Lung (tissue), 17 donors: ENCODE measurements at places on chromosomes 3 and 15. TPM values are rescaled to one million over a fixed set of nuclear protein-coding genes. Genes with fewer than 3 reads are reported as not detected.

GRCh38 chr3:127538569-127538968, 52.0 kb downstream of the TPRA1 start:
- no peak overlapping the region for H3K27ac ChIP-seq
- H3K4me3 ChIP-seq: no peak overlapping the region
- H3K4me1 ChIP-seq: no peaks in the 10 kb centered on the region
- no peaks in the 10 kb centered on the region for H3K36me3 ChIP-seq
- DNase-seq: no peak

DNA sequence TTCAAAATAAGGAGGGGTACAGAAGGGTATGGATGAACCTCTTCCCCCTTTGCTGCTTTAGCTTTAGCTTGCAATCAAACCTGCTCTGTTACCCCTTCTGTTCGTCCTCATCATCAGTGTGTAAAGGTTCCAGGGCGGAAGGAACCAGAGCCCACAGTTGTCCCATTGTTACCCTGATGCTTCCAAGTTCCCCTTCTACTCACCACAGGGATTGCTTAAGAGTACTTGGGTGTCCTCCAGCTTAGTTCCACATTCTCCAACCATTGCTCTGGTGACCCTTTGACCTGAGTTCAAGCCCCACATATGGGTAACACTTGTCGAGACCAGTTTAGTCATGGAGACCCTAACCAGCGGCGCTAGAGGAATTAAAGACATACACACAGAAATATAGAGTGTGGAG, 1080.1 kb upstream of the ALCAM start:
- no peaks in the 10 kb centered on the region for H3K4me1 ChIP-seq
- no peak for DNase-seq
- no peak overlapping the region for H3K4me3 ChIP-seq
- H3K27me3 ChIP-seq: no peaks in the 10 kb centered on the region

DNA sequence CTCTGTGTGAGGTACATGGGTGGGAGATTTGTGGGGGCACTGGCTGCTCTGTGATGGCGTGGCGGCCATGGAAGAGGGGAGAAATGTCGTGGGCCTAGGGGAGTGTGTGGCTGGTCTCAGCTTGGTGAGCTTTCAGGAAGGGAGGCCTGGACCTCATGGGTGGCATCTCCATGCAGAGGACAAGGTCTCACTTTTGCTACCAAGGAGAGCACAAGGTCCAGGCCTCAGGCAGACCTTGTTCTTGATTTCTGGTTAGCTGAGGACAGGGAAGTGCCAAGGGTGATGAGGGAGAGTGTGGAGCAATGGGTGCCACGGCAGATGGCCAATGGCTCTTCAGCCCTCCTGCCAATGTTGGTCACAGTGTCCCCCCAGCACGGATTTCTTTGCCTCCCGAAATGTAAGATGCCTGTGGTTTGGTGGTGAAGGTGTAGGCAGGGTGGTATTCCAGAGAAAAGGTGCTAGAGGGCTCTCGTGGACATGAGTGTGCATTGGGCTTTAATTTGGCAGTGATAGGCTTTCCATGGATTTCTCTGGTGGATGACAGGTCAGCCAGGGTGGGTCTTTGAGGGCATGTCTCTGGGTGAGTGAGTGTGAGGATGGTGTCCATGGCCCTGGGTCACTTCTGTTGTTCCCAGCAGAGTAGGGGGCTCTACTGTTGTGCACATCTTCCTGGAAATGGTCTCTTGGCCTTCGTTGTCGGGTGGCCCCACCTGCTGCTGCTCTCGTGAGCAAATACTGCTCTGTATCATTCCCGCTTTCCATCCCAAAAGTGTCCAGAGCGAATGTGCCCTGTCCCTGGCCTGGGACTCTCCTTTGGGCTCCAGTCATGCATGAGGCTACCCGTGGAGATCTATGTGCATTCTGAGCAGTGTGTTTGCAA, 108.0 kb downstream of the SNRPN start:
- H3K4me3 ChIP-seq: no peak overlapping the region
- no peak for DNase-seq
- no peak overlapping the region for H3K27ac ChIP-seq

- no peak for DNase-seq
- H3K27ac ChIP-seq: no peak overlapping the region
- H3K27me3 ChIP-seq: no peaks in the 10 kb centered on the region
- H3K36me3 ChIP-seq: no peaks in the 10 kb centered on the region
- H3K4me3 ChIP-seq: no peak overlapping the region
Observed at GRCh38 chr3:144429719-144430121, 458.1 kb downstream of the DIPK2A start.

- no peak overlapping the region for H3K27ac ChIP-seq
- no peaks in the 10 kb centered on the region for H3K36me3 ChIP-seq
- no peaks in the 10 kb centered on the region for H3K27me3 ChIP-seq
- H3K4me3 ChIP-seq: no peak overlapping the region
Observed at GRCh38 chr3:148816981-148817525, 10.6 kb upstream of the CPB1 start.

Gene SLC27A2
- 5.9 TPM for total RNA-seq

Gene ZNF502
- total RNA-seq: 7.6 TPM
